ENCODE measurements at places on chromosomes 4 and X.

- DNase-seq = peak; percentile 80
Measured at GRCh38 chrX:10636337-10636736, 16.0 kb upstream of the MID1 start.

DNA sequence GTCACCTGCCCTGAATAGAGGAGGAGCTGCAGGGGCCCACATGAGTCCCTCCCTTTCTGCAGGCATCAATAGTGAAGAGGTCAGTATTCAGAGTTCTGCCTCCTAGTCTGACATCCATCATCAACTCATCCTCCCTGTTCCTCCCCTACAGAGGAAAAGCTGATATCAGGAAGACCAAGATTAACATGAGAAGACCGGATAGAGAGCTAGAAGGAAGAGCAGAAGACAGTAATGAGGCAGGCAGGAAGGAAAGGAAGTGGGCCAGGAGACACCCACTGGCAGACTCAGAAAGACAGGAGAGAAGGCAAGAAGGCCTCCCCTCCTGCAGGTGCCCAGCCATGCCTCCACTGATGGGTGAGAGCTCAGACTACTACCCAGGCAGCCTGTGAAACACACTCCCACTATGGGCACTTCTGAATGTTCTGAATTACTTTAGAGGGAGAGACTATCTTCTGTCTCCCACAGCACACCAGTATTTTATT, 74.6 kb downstream of the CC2D2A start:
- DNase-seq = no peak

- no peak for DNase-seq
Measured at GRCh38 chrX:118350706-118351105, 4.8 kb downstream of the WDR44 start.

GRCh38 chr4:38016698-38017097, 56.5 kb downstream of the PTTG2 start:
- DNase-seq = no peak

- no peak for DNase-seq
Measured at GRCh38 chrX:114178126-114178525, 405.8 kb upstream of the HTR2C start.

- no peak for DNase-seq
Measured at GRCh38 chr4:186920992-186921391, 197.3 kb upstream of the FAT1 start.

GRCh38 chr4:4735870-4736269, 123.6 kb upstream of the MSX1 start:
- DNase-seq = no peak

- no peak for DNase-seq
Measured at GRCh38 chr4:53924333-53925049, 139.9 kb downstream of the CHIC2 start.
